ENCODE measurements at places on chromosomes 11 and 22.

DNA sequence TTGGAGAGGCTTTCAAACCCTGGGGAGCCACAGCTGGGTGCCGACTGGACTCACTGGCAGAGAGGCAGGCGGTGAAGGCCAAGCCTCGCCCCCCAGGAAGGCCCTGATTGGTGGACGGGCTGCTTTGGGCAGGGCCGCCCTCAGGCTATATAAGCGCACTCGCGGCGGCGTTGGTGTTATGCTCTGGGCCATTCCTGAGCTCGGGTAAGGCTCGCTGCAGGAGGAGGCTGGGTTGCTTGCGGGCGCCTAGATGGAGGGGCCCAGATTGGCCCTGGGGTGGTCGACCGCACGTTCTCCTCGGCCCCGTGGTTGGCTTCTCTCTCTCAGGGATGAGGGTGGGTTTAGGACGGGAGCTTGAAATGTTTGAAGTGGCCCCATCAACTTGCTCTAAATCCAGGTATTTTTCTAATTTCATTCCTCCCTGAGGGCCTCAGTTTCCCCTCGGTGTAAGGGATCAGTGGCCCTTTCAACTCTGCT lies at the start of gene SPDYC:
Gene SPDYC (plus strand): TSS at position 176 of the 477 bp plus-strand sequence. CDS start 1,125 bp downstream, outside the sequence.
- DNase-seq = no peak

DNA sequence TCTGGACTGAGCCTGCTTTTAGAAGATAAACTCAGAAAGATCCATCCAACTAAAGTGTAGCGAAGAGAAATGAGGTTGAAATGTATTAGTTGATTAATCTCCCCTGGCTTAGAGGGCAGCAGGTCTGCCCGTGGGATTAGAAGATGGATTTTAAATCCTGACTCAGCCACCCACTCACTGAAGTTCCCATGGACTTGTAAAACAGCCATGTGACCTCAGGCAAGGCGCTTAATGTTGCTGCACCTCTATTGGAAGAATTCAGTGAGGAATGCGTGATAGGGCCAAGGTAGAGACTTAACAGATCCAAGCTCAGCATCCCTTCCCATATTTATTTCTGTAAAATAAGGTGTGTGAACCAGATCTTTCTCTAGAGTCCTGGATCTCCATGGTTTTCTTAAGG lies 45.1 kb upstream of the ELF5 start:
- no peak for DNase-seq

DNA sequence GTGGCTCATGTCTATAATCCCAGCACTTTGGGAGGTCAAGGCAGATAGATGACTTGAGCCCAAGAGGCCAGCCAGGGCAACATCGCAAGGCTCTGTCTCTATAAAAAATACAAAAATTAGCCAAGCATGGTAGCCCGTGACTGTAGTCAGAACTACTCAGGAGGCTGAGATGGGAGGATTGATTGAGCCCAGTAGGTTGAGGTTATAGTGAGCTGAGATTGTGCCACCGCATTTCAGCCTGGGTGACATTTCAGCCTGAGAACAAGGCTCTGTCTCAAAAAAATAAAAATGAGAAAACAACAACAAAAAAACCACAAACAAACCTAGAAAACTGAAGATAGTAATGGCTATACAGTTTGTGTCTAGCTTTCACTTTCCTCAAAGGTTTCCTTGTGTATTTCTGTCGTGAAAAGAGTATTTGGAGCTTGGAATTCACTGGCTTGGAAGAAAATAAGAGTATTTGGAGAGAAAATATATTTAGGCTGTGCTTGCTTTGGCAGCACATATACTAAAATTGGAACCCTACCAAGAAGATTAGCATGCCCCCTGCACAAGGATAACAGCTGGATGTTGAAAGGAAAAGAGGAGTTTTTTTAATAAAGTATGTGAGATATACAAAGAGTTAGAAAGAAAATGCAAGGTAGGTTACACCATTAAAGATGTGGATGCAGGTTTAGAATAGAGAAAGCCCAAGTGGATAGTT lies 3.9 kb upstream of the BIRC3 start:
- DNase-seq = no peak

DNA sequence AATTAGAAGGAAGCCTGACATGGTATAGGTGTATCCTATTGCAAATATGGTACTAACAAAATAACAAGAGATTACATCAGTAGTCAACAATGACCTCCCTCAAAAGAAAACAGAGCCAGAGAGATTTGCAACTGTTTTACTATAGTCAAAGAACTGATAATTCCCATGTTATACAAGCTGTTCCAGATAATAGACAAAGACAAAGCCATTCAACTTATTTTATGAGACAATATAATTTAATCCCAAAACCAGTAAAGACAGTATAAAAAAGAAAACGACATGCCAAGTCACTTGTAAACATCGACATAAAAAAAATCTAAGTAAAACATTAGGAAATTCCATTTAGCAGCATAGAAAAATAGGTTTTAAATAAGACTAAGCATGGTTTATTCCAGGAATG lies 65.2 kb downstream of the PIWIL4 start:
- DNase-seq = no peak

- no peak for DNase-seq
These were observed 42.6 kb upstream of the ACCSL start for GRCh38 chr11:44005063-44005701.

DNA sequence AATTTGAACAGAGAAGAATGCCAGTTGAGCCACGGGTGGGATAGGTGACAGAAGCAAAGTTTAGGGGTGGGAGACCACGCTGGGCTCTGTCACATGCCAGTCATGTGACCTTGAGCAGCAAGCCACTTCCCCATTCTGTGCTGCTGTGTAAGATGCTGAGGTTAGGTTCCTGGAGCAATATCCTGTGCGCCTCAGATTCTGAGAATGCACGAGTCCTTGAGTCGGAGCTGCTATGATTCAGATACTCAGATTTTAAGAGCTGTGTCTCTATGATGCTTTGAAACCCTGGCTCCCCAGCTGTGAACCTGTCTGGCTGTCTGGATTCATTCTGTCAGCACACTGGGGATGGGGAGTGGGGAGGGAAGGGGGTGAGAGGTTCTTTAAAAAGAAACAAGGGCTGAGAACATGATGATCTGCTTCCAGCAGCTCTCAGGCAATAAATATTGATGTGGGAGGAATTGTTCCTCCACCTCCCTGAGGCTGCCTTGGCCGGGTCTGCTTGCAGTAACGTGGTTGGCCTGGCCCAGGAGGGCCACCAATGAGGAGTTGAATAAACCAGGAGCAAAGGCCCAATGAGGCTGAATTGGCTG lies 24.0 kb downstream of the SLCO2B1 start:
- DNase-seq = peak; percentile 21

GRCh38 chr11:112831969-112832766 lies 129.1 kb upstream of the NCAM1 start:
- no peak for DNase-seq

GRCh38 chr11:1126491-1126926 lies 31.2 kb upstream of the MUC5AC start:
- DNase-seq = no peak

GRCh38 chr11:28842716-28843115 lies 734.5 kb downstream of the METTL15 start:
- DNase-seq = peak; percentile 5

- DNase-seq = no peak
These were observed 60.6 kb downstream of the FAM83F start for GRCh38 chr22:40055143-40055883.

DNA sequence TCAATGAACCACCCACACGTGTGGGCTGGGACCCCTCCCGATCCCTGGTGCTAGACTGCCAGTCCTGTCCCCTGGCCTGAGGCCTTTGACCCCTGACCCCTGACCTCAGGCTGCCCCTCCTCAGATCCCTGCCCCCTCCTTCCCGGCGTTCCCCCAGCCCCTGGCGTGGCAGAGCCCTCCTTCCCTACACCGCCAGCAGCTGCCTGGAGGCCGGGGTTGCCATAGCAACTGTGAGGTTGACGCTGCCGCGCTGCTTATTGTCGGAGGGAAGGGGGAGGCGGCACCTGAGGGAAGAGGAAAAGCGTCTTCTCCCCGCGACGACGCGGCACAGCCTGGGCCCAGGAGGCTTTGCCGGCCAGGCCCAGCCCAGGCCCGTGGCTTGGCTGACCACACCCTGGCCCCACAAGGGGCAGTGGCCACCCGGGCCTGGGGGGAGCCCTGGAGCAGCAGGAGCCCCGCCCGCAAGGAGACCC lies 32.6 kb downstream of the SHANK3 start:
- DNase-seq = peak; percentile 66

DNA sequence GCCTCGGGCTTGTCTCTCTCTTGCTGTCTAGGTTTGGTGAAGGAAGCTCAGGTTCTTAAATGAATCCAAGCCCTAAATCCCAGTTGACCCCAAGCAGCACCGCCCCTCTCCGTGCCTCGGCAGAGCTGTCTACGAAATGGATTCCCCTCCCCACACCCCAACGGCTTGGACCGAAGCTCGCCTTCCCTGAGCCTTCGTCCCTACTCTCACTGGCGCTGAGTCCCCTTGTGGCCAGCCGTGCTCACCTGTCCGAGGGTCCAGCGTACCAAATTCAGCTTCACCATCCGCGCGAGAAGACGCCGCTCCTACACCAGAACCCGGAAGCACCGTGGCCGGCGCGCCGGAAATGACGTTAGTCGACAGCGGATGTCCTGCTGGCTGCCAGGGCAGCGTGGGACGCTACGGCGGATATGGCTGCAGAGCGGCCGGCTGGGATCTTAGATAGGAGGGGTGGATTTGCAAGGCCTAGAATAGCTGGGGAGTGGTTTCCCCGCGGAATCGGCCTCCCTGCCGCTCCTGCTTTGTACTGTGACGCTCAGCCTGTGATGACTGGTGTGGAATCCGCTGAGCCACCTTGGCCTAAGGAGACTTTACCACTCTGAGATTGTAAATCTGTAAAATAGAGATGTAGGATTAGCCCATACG lies at the start of gene TFIP11:
Gene TFIP11 (minus strand): TSS at position 325 of the 645 bp plus-strand sequence. CDS start 2,201 bp downstream, outside the sequence.
- DNase-seq = peak; percentile 94

GRCh38 chr11:132405728-132406127 lies 1035.3 kb downstream of the NTM start:
- DNase-seq = no peak

DNA sequence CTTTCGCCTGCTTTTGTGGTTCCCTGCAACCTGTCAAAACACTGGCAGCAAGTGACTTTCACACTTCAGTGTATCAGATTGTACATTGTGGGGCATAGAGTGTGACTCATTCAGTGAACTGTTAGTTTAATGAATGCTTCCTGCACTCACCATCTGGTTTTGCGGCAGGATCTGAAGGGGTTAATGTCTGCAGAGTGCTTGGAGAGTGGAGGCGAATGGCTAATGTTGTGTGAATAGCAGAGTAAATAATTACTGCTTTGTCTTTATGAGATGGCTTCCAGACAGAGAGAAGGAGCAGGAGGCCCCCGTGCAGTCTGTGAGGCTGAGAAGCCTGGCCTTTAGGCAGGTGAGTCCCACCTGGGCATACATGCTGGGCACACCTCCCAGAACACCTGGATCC lies 454.3 kb upstream of the KIRREL3 start:
- no peak for DNase-seq

DNA sequence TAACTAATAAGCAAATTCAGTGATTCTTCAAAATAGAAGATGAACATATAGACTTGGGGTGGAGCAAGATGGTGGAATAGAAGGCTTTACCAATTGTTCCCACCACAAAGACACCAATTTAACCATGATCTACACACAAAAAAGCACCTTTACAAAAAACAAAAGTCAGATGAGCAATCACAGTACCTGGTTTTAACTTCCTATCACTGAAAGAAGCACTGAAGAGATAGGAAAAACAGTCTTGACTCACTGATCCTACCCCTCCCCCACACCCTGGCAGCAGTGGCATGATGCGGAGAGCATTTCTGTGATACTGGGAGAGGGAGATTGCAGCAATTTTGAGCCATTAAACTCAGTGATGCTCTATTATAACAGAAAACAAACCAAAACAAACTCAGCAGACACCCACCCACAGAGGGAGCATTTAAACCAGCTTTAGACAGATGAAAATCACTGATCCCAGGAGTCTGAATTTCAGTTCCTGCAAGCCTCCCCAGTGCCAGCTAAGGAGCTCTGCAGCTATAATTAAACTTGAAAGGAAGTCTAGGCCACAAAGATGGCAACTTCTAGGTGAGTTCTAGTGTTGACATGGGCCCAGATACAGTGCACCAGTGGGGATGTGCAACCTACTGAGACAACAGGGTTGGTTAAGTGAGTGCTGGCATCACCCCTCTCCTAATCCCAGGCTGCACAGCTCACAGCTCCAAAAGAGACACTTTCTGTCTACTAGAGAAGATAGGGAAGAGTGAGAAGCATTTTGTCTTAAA lies 161.8 kb upstream of the GRIA4 start:
- no peak for DNase-seq

DNA sequence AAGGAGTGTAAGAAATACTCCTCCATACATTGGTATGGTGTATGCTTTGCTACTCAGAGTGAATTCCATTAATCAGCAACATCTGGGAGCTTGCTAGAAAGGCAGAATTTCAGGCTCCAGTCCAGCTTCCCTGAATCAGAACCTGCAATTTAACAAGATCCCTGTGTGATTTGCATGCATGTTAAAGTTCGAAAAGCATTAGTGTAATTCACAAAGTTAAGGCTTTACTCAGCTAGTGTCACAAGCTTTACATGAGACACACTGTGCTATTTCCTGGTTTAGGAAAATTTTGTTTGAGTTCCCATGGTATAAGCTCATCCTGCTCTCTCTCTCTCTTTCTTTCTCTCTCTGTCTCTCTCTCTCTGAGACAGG lies 37.0 kb upstream of the HEPHL1 start:
- DNase-seq = no peak

- no peak for DNase-seq
These were observed 37.5 kb downstream of the KIRREL3 start for GRCh38 chr11:126963115-126963514.

DNA sequence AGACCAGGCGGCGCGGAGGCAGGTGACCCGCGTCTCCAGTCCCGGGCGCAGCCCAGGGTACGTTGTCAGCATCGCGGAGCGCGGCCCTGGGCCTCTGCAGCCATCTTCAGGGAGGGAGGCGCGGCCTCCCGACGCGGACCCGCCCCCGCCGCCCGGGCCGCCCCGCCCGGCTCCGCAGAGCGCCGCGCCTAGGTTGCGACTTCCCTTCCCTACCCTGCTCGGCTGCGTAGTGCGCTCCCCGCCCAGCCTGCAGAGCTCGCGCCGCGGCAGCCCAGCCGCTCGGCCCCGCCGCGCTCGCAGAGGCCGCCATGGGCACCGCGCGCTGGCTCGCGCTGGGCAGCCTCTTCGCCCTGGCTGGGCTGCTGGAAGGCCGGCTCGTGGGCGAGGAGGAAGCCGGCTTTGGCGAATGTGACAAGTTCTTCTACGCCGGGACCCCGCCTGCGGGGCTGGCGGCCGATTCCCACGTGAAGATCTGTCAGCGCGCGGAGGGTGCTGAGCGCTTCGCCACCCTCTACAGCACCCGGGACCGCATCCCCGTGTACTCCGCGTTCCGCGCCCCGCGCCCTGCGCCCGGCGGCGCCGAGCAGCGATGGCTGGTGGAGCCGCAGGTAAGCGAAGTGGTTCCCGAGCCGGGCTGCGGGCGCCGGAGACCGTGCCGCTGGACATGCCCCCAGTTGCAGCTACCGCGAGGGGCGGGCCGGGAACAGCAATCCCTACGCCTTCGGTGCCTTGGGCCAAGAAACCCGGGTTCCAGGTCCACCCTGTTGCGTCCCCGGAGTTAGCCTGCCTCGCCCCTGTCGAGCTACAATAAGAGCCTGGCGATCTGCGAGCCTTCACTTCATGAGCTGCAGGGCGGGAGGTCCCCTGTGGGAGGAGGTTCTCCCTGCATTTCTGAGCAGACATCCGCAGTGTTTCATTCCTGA lies at the start of gene ENDOD1:
Gene ENDOD1 (plus strand): TSS at position 227 of the 923 bp plus-strand sequence. CDS start 82 bp downstream, at position 309.
- DNase-seq = peak; percentile 65

GRCh38 chr11:69301081-69301454 lies 7.1 kb downstream of the MYEOV start:
- no peak for DNase-seq

- no peak for DNase-seq
These were observed 14.0 kb upstream of the SMIM38 start for GRCh38 chr11:69141742-69142141.
